Stimulated activated CD8-positive, alpha-beta memory T cell treated with anti-CD3 and anti-CD28 coated beads, Interleukin-15, amount 100 ng/mL, for 4 hours (primary cell): ENCODE measurements at places on chromosomes 1 and 21.

GRCh38 chr1:52669696-52670095 is 28.5 kb downstream of the COA7 start:
- no peak for DNase-seq

- DNase-seq, result no peak
Observed at GRCh38 chr1:214165850-214166374, 115.0 kb upstream of the SMYD2 start.

GRCh38 chr1:59523745-59524450 is 227.0 kb downstream of the FGGY start:
- no peak for DNase-seq

GRCh38 chr1:202706851-202707250 is 3.4 kb downstream of the SYT2 start:
- DNase-seq, result no peak
